ENCODE measurements at places on chromosomes 1 and 21. TPM values are rescaled to one million over a fixed set of nuclear protein-coding genes. Genes with fewer than 3 reads are reported as not detected.

PADI1 gene
- total RNA-seq, result 32.8 TPM

S100A7 gene
- total RNA-seq, result 0.38 TPM

CELSR2 gene
- 30.6 TPM for total RNA-seq

KAZN gene
- 4.4 TPM for total RNA-seq

OR2AK2 gene
- not detected for total RNA-seq

CNR2 gene
- total RNA-seq, result not detected

NSL1 gene
- total RNA-seq, result 11.3 TPM

GREM2 gene
- not detected for total RNA-seq

TSTD1 gene
- 87.1 TPM for total RNA-seq

SPRR4 gene
- total RNA-seq, result not detected

PLA2G4A gene
- 1.9 TPM for total RNA-seq

HES3 gene
- not detected for total RNA-seq

PLA2G2C gene
- not detected for total RNA-seq

HMCN1 gene
- 1.9 TPM for total RNA-seq

RCSD1 gene
- total RNA-seq, result under 0.01 TPM

SNX27 gene
- 20.0 TPM for total RNA-seq

INAVA gene
- 28.7 TPM for total RNA-seq

PDC gene
- not detected for total RNA-seq

S100A8 gene
- total RNA-seq, result 50.0 TPM

SLC45A1 gene
- total RNA-seq, result 0.26 TPM

FCGR3B gene
- not detected for total RNA-seq

IVL gene
- 1.6 TPM for total RNA-seq

NPPA gene
- not detected for total RNA-seq

GPATCH3 gene
- 11.8 TPM for total RNA-seq

CFH gene
- total RNA-seq, result 22.9 TPM

PAQR6 gene
- 1.3 TPM for total RNA-seq

KNCN gene
- not detected for total RNA-seq

SLC44A5 gene
- total RNA-seq, result under 0.01 TPM

CFAP141 gene
- not detected for total RNA-seq

VANGL1 gene
- total RNA-seq, result 15.3 TPM

ADCY10 gene
- 0.26 TPM for total RNA-seq

LGR6 gene
- total RNA-seq, result not detected

SYT2 gene
- total RNA-seq, result under 0.01 TPM

L1TD1 gene
- total RNA-seq, result under 0.01 TPM

ZBTB40 gene
- total RNA-seq, result 7.4 TPM

MSH4 gene
- total RNA-seq, result 0.51 TPM

TEKT2 gene
- total RNA-seq, result 0.26 TPM

CR1L gene
- total RNA-seq, result not detected

SPSB1 gene
- 28.9 TPM for total RNA-seq

KRTAP22-1 gene
- not detected for total RNA-seq

TNFRSF9 gene
- total RNA-seq, result 6.1 TPM

ATF3 gene
- 31.7 TPM for total RNA-seq

CFAP74 gene
- total RNA-seq, result not detected

PCSK9 gene
- 5.8 TPM for total RNA-seq

MROH9 gene
- total RNA-seq, result not detected

SPAG17 gene
- total RNA-seq, result under 0.01 TPM

TLCD4 gene
- total RNA-seq, result 0.53 TPM

TTC22 gene
- 12.5 TPM for total RNA-seq

SPRR5 gene
- total RNA-seq, result not detected

FLVCR1 gene
- 4.5 TPM for total RNA-seq

LIN28A gene
- total RNA-seq, result not detected
